ENCODE measurements at places on chromosomes 1 and 21. TPM values are rescaled to one million over a fixed set of nuclear protein-coding genes. Genes with fewer than 3 reads are reported as not detected.

- H3K27ac ChIP-seq, result no peak overlapping the region
- H3K4me1 ChIP-seq, result no peaks in the 10 kb centered on the region
- no peaks in the 10 kb centered on the region for H3K27me3 ChIP-seq
- no peaks in the 10 kb centered on the region for H3K36me3 ChIP-seq
- no peak for DNase-seq
These were observed 71.6 kb upstream of the RGS18 start for GRCh38 chr1:192086644-192087043.

- DNase-seq, result no peak
- H3K27me3 ChIP-seq, result no peaks in the 10 kb centered on the region
- no peaks in the 10 kb centered on the region for H3K4me1 ChIP-seq
- no peak overlapping the region for H3K27ac ChIP-seq
- no peaks in the 10 kb centered on the region for H3K36me3 ChIP-seq
These were observed 8.2 kb upstream of the PIGK start for GRCh38 chr1:77227381-77227780.

GRCh38 chr1:174209347-174210187 is 50.2 kb downstream of the RABGAP1L start:
- DNase-seq, result no peak
- H3K36me3 ChIP-seq, result no peaks in the 10 kb centered on the region
- H3K4me1 ChIP-seq, result no peaks in the 10 kb centered on the region
- H3K27me3 ChIP-seq, result no peaks in the 10 kb centered on the region
- no peak overlapping the region for H3K4me3 ChIP-seq

DNA sequence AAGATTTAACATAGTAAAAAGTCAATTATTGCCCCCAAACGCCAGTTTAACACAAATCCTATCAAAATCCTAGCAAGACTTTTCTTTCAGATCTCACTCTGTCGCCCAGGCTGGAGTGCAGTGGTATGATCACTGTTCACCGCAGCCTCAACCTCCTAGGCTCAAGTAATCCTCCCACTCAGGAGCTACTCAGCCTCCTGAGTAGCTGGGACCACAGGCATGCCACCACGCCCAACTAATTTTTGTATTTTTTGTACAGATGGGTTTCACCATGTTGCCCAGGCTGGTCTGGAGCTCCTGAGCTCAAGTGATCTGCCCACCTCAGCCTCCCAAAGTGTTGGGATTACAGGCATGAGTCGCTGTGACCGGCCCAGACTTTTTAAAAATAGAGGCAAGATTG is 4.8 kb downstream of the SNIP1 start:
- H3K4me3 ChIP-seq, result no peak overlapping the region
- H3K36me3 ChIP-seq, result peaks cover 52% of the 10 kb centered on the region
- H3K27ac ChIP-seq, result no peak overlapping the region
- no peak for DNase-seq

DNA sequence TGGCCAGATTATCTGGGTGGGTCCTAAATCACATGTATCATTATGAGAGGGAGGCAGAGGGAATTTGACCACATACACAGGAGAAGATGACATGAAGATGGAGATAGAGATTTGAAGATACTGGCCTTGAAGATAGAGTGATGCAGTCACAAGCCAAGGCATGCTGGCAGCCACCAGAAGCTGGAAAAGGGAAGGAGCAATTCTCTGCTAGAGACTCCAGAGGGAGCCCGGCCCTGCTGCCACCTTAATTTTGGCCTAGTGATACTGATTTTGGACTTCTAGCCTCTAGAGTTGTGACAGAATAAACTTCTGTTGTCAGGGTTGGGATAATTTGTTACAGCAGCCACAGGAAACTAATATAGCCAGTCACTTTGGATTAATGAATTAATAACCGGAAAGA is 2.2 kb upstream of the PRDM2 start:
- DNase-seq, result no peak
- no peak overlapping the region for H3K4me3 ChIP-seq

DNA sequence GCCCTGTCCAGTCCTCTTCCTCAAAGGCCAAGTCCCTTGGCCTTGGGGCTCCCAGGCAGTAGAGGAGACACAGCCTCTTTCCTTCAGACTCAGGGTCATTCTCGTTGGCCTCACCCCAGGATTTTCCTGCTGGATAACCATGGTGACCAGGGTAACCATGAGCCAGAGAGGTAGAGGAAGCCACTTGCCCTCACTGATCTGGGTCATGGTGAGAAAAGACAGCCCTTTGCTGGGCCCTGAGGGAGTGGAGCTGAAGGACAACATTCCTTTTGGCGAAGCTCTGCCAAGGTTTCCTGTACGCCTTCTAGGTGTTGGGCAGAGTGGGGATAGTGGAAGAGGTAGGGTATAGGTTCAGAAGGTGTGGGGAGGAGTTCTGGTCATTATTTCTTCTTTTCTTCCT is 53.1 kb upstream of the WNT4 start:
- no peaks in the 10 kb centered on the region for H3K27me3 ChIP-seq
- no peaks in the 10 kb centered on the region for H3K36me3 ChIP-seq
- H3K4me1 ChIP-seq, result no peaks in the 10 kb centered on the region
- no peak overlapping the region for H3K4me3 ChIP-seq

- peaks cover 19% of the 10 kb centered on the region for H3K4me1 ChIP-seq
- no peaks in the 10 kb centered on the region for H3K27me3 ChIP-seq
- no peak for DNase-seq
- H3K36me3 ChIP-seq, result peaks cover 60% of the 10 kb centered on the region
- H3K27ac ChIP-seq, result no peak overlapping the region
- H3K4me3 ChIP-seq, result no peak overlapping the region
These were observed 71.9 kb downstream of the CEP350 start for GRCh38 chr1:180026556-180026955.

The TMEM82 gene
- not detected for total RNA-seq

GRCh38 chr1:44924835-44925464 is 61.4 kb downstream of the EIF2B3 start:
- no peak overlapping the region for H3K27ac ChIP-seq
- DNase-seq, result no peak
- no peak overlapping the region for H3K4me3 ChIP-seq

GRCh38 chr1:2330519-2331199 is 60.7 kb downstream of the MORN1 start:
- DNase-seq, result peak; percentile 81
- no peaks in the 10 kb centered on the region for H3K27me3 ChIP-seq
- no peak overlapping the region for H3K4me3 ChIP-seq

DNA sequence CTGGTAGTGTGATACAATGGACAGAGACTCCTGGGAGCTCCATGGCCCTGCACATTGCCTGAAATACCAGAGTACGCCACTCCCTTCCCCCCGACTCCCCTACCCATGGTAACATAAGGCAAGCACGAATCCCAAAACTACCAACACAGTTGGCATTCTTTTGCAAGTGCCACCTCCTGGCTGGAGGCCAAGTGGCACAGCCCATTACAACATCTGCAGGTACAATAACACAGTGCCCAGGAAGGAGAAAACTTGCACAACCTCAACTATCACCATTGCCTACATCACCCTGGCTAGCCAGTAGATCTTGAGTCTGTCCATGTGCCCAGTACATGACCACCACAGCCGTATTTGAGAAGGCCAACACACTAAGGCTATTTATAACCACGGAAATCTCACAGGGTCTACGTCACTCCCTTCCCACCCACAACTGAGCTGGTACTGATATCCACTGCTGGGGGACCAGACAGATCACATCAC is 11.7 kb downstream of the ADAMTS1 start:
- H3K4me1 ChIP-seq, result peaks cover 7% of the 10 kb centered on the region
- H3K36me3 ChIP-seq, result peaks cover 23% of the 10 kb centered on the region
- no peak for DNase-seq
- no peak overlapping the region for H3K27ac ChIP-seq
- H3K27me3 ChIP-seq, result no peaks in the 10 kb centered on the region

All from upper lobe of right lung (tissue), 1 donor.